ENCODE measurements at places on chromosomes 2 and 18.
A peak's percentile ranks its signal among the peaks of the same experiment; 100 is the strongest.

- no peak for DNase-seq
Observed at GRCh38 chr18:21706386-21706865, 1.9 kb upstream of the ABHD3 start.

DNA sequence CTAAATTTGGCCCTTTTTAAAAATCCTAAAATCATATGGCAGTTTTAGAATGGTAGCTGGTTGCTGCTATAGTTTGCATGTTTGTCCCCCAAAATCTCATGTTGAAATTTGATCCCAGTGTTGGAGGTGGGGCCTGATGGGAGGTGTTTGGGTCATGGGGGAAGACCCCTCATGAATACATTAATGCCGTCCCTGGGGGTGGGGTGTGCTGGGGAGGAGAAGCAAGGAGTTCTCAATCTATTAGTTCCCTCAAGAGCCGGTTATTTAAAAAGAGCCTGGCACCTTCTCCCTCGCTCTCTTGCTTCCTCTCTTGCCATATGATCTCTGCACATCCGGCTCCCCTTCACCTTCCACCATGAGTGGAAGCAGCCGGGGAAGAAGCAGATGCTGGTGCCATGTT lies 20.8 kb downstream of the GPATCH11 start:
- no peak for DNase-seq

- no peak for DNase-seq
Observed at GRCh38 chr2:219158586-219158985, 2.0 kb downstream of the NHEJ1 start.

- DNase-seq, result no peak
Observed at GRCh38 chr2:11319939-11320338, 24.5 kb downstream of the ROCK2 start.

DNA sequence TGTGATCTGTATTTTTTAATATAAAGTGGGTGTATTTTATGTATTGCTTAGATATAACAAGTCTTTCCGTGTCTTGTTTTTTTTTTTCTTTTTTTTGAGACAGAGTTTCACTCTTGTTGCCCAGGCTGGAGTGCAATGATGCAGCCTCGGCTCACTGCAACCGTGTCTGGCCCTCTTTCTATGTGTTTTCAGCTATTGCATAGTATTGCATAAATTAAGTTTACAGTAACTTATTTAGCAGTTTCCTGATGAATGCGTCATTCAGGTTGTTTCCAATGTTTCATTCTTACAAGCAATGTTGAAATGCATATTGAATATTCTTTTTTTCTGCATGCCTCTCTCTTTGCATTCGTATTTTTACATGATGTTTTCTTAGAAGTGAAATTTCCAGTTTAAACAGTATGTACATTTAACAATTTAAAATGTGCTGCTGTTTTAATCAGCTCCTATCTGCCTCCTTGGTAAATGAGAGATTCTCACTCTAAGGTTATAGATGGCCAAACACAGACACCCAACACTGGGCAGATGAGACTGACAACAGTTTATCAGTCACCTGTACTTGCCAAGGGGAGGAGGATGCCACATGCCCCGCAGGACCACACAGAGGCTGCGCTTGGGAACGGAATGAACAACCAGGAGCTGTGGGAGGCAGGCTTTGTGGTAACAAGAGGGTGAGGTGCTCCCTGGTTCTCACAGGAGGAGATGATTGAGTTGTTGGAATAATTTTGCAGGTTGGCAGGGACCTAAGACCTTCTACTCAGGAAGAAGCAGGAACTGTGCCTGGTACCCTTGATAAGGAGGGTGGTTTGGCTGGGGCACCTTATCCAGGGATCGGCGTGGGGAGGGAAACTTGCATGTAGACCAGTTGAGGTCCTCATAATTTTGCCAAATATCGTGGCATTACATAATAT lies 7.5 kb downstream of the SLC9A4 start:
- no peak for DNase-seq

DNA sequence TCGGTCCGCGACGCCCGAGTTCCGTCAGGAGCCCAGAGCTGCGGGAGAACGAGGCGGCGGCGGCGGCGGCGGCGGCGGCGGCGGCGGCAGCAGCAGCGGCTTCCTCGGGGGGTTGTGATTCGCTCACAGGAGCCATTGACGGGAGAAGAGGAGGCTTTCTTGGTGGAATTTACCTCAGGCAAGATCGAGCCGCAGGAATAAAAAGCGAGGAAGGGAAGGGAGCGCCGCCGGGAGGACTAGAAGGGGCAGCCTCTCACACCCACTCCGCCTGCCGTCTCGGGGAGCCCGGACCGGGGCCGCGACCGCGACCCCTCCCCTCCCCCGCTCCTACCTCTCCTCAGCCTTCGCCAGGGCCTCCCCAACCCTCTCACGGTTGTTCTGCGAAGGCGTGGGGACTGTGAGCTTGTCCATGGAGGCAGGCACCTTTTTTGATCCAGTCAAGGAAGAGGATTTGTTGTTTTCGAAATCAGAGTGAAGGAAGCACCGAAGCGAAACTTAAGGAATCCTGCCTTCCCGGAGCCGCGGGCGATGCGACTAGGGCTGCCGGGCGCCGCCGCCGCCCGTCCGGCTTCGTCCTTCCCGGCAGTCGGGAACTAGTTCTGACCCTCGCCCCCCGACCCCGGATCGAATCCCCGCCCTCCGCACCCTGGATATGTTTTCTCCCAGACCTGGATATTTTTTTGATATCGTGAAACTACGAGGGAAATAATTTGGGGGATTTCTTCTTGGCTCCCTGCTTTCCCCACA lies 506 bp downstream of the BMPR2 start:
- DNase-seq, result peak; percentile 55

GRCh38 chr2:58535990-58536389 lies 294.9 kb upstream of the FANCL start:
- DNase-seq, result no peak

All from thyroid gland (tissue), 4 donors.